ENCODE measurements at places on chromosomes 12 and 14.

- DNase-seq: no peak
Measured at GRCh38 chr12:106764220-106764619, 10.3 kb upstream of the RIC8B start.

DNA sequence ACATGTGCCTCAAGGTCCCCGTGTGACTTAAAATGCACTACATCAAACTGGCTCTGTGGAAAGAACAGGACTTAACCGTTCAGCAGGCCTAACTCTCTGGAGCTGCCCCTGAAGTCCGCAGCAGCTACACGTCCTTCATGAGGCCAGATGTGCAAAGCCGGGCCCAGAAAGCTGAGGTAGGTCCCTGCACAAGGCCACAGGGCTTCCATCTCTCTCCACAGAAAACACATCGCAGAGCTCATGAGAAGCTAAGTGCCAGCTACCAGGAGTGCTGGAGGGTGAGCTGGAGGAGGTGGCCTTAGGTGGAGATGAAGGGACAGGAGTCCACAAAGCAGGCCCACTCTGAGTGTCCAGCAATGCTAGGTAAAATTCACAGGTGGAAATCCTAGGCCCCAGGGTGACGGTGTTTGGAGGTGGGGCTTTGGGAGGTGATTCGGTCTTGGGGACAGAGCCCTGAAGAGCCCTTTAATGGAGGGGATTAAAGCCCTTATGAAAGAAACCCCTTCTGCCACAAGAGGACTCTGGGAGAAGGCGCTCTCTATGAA, 52.4 kb downstream of the VCPKMT start:
- DNase-seq: no peak

- no peak for DNase-seq
Measured at GRCh38 chr14:102945346-102946130, 23.1 kb downstream of the AMN start.

DNA sequence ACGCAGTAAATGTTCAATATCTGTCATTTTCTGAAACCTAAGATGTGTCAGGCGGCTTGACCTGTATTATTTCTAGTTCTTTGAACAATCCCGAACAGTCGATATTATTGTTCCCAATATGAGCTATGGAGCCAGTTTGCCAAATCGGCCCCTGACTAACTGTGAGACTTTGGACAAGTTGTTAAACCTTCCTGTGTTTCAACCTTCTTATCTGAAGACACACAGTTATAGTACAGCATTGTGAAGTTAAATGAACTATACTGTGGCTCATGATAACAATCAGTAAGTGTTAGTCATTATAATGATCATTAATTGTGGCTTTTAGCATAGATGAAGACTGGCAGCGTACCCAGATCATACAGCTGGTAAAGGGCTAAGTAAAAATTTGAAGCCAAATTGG, 23.4 kb downstream of the DDX47 start:
- no peak for DNase-seq
